ENCODE measurements at places on chromosomes 3 and 15.

- DNase-seq: no peak
These were observed 359.3 kb downstream of the GABRG3 start for GRCh38 chr15:27330326-27330725.

- DNase-seq: peak; percentile 25
These were observed 4.5 kb downstream of the NDUFB5 start for GRCh38 chr3:179608931-179609720.

DNA sequence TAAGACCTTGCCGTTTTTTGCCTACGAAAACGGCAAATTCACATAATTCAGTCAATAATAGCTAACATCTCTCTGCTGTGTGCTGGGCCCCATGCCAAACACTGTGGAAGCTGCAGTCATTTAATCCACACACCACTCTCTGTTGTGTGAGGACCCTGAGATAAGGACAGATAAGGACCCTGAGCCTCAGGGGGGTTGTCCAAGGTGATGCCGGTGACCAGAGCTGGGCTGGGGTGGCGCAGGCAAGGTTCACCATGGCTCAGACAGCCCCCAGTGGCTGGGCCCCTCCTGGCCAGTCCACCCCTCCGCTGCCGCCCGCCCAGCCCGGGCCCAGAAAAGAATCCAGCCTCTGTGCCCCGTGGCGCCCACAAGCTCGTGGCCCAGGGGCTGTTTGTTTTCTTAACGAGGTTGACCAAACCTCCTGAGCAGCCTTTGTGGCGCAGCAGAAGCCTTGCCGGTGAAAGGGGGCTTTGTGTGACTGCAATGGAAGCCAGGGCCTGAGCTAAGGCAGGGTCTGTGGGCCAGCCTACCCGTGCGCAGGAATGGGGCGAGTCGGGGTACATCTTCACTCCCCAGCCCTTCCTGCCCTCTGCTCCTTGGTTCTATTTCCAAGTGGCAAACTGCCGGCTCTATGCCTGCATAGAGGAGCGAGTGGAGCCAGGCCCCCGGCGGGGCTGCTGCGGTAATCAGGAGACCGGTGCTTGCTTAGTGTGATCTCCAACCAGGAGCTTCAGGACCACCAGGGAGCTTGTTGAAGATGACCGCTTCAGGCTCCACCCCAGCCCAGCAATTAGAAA lies 4.4 kb upstream of the SNX22 start:
- DNase-seq: peak; percentile 67

DNA sequence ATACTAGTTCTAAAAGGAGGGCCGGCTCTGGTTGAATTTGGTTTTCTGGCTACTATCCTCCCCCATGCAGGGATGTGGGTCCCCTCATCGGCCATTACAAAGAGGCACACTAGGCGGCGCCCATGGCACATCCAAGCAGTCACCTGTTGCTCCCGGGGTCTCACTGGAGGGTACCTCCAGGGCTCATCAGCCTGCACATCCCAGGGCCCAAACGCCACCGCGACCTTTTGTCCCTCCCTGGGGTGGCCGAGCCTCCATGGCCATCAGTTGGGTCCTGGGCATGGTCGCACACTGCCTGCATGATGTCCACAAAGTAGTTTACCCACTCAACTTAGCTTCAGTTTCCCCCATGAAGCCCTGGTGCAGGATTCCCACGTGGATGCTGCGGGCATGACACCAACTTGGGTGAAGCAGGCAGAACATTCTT lies 28.3 kb downstream of the IDH3A start:
- peak; percentile 38 for DNase-seq

DNA sequence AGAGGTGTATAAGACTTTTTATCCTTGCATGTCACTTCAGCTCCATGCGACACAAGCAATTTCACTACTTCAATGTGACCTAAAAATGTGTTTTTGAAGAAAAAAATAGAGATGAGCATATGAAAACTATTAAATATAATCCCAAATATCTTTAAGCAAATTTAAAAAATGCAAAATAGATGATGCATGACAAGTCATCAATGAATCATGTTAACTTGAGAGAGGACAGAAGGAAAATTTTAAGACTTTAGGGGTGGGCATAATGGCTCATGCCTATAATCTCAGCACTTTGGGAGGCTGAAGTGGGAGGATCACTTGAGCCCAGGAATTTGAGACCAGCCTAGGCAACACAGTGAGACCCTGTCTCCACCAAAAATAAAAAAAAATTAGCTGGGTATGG lies 73.3 kb downstream of the ANKRD28 start:
- DNase-seq: no peak

- DNase-seq: no peak
These were observed 27.5 kb upstream of the ACKR4 start for GRCh38 chr3:132569580-132569979.

DNA sequence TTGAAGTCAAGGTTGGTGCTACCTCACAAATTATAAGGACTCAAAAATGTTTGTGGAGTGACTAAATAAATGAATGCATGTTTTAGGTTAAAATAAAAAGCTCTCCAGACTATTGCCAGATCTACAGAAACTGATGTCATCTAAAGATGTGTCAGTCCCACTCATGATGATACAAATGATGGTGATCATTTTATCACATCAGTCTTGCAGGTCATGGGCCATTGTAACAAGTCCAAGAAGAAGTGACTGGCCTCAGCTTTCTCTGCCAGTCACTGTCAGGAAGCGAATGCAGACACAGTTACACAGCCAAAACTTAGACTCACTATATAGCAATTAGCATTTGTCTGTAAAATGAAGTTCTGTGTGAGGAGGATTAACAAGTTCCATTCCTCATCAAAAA lies 18.5 kb downstream of the ATP8B4 start:
- no peak for DNase-seq

Measured in pons (tissue), 1 donor.